NCI-H1105 (cell line): ENCODE measurements at places on chromosomes 2 and 18.

- no peak for DNase-seq
These were observed 15.5 kb upstream of the NFU1 start for GRCh38 chr2:69452687-69453086.

DNA sequence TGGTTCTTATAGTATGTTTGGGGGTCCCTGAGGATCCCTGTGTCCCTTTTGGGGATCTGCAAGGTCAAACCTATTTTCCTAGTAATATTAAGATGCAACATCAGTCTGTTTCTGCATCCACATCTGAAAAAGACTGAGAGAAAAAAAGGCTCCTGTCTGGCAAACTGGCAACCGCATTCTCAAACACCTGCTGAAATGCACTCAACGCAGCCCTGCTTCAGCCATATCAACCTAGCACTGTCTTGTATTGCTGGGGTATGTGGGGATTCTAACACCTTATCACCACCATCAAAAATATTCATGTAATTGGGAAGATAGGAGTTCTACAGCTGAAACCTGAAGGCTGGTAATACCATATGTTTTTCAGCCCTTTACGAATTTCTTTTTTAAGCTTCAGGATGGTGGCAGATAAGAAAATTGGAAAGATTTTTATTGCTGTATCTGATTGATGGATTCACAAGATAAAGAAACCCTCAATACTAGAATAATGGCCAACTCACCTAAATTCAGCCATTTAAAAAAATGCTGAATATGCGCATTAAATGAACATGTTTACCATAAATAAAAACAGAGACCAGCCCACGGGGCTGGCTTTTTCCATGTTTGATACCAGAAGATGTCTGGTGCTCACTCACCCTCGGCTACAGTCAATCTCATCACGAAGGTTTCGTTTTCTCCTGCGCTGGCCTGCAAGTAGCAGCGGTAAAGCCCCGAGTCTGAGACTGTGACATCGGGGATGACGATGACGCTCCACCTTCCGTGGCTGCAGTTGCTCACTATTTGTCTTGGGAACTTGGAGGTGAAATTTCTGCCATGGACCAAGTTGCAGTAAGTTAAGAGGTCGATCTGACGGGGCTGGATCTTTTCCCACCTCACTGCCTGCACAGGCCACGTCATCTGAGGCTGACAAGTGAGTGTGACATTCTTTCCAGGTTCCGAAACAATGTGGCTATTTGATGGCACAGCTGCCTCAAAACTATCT is 52.3 kb downstream of the CD226 start:
- no peak for DNase-seq

DNA sequence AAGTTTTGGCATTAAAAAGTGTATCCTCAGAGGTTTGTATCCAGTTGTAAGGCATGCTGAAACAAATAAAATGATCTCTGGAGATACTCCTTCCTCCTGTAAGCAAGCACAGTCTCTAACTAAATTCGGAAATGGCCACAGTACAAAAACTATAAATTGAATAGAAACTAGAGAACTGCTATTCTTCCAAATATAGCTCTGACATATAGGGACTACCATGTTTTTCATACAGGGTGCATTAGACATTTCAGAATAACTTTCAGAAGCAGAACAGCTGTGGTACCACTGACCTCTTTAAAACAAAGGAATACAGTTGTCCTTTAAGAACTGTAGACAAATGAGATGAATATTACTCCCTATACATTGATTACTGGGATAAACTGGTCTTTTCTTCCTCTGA is 568.5 kb downstream of the ARHGAP15 start:
- no peak for DNase-seq

DNA sequence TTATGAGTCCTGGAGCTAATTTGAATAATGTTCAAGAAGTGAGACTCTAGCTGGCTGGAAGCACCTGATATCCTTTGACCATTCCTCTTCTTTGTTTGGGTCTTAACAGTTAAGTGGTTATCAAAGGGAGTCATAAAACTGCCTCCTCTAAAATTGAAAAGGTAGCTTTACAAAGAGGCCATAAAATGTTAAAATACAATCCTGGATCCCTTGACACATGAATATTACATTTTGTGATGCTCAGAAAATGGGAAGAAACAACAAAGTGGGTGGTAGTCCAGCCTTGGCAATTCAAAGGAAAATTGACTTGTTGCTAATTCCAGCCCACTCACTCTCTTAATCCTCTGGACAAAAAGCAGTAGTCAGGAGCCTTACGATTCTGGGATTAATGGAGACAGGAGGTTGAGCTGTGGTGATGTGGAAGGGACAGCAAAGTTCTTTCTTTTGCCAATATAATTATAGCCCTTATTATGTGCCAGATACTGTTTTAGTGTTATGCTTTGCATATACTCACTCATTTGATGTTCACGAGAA is 339.2 kb downstream of the PDE11A start:
- DNase-seq = no peak

- no peak for DNase-seq
These were observed 11.7 kb downstream of the D2HGDH start for GRCh38 chr2:241746084-241746483.

DNA sequence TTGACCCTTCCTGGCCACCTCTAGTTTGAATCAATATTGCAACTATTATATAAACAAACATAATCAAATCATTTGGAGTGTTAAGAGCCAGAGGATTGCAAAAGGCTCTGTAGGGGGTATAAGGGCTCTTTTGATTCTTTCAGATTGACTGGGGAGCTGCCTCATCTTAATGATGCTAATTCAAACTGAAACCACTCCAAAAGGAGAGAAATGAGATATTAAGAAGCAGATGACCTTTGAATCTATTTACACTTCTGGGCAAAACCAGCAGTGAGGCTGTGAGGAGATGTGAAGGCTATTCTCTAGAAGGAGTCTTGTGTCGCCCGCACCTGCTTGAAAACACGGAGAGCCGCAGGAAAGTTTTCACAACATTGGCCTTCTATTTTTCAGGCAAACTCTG is 311.2 kb upstream of the CRIM1 start:
- DNase-seq = no peak

- no peak for DNase-seq
These were observed 46.8 kb upstream of the DNMT3A start for GRCh38 chr2:25388491-25388890.
